ENCODE measurements at places on chromosomes 2 and 18. TPM values are rescaled to one million over a fixed set of nuclear protein-coding genes. Genes with fewer than 3 reads are reported as not detected.

GRCh38 chr2:146385031-146385430 lies 1459.8 kb upstream of the ACVR2A start:
- H3K36me3 ChIP-seq = no peaks in the 10 kb centered on the region
- H3K4me3 ChIP-seq = no peak overlapping the region
- H3K27me3 ChIP-seq = no peaks in the 10 kb centered on the region
- H3K4me1 ChIP-seq = no peaks in the 10 kb centered on the region
- DNase-seq = no peak

The ABCB11 gene
- not detected for total RNA-seq

DNA sequence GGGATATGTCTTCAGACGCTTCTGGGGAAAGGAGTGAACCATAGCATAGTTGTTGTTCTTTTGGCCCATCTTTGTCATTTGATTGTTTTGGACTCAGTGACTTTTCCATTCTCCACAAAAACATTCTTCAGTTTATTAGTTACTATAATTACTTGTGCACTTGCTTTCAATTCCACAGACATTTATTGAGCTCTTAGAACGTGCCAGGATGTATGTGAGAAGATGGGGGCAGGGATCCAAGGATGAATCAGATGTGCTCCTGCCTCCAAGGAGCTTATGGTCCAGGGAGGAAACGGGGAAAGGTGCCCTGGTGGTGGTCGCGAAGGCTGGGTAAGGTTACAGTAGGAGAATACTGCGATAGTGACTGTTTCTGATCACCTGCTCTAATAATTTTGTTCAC lies 6.9 kb upstream of the SLC4A3 start:
- H3K4me1 ChIP-seq = no peaks in the 10 kb centered on the region
- no peak overlapping the region for H3K4me3 ChIP-seq
- no peaks in the 10 kb centered on the region for H3K36me3 ChIP-seq
- H3K27me3 ChIP-seq = no peaks in the 10 kb centered on the region
- no peak for DNase-seq
- H3K27ac ChIP-seq = no peak overlapping the region

- H3K27me3 ChIP-seq = no peaks in the 10 kb centered on the region
- no peaks in the 10 kb centered on the region for H3K36me3 ChIP-seq
- no peaks in the 10 kb centered on the region for H3K4me1 ChIP-seq
These were observed 194.6 kb upstream of the SMAD2 start for GRCh38 chr18:48124857-48125626.

DNA sequence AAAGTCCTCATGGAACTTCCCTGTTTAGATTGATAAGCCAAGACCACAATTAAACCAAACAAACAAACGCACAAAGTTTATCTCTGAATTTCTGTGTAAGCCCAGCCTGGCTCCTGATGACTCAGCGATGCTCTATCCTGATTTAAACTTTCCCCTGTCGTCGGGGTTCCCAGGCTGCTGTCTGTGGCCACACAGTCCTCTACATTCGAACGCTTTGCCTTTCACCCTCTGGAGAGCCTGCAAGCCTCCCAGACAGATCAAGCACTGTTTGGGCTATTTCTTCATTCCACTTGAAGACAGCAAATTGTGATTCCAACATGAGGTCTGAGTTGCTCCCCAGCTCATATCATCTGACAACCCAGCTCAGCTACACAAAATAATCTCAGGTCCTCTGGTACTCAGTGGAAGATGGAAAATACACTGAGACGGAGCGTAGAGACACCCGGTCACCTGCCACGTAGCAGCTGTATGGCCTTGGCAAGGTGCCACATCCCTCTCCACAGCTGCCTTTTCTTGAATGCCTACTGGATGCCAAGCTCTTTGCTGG lies 51.2 kb downstream of the CYRIA start:
- no peak for DNase-seq
- H3K36me3 ChIP-seq = no peaks in the 10 kb centered on the region
- no peak overlapping the region for H3K4me3 ChIP-seq
- no peaks in the 10 kb centered on the region for H3K4me1 ChIP-seq
- H3K27me3 ChIP-seq = no peaks in the 10 kb centered on the region

DNA sequence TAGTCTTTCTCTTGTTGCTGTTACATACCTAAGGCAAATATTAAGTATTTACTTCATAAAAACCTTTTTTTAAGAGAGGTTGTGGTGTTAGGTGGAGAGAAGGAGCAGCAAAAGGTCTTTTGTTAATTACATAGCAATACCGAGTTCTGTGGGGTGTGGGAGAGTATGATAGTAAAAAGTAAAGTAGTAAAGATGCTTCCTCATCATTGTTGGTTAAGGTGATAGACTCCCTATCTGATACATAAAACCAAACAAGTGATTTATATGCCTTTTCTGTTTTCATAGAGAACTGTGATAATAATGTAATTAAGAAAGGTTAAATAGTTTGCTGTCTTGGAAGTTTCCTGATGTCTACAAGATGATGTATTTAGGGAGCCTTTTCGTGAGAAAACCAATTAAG lies 75.4 kb downstream of the EML4 start:
- no peak overlapping the region for H3K27ac ChIP-seq
- no peak for DNase-seq
- H3K36me3 ChIP-seq = peaks cover 11% of the 10 kb centered on the region
- H3K4me1 ChIP-seq = no peaks in the 10 kb centered on the region
- H3K27me3 ChIP-seq = no peaks in the 10 kb centered on the region
- H3K4me3 ChIP-seq = no peak overlapping the region
